Activated naive CD8-positive, alpha-beta T cell treated with anti-CD3 and anti-CD28 coated beads, Interleukin-2, amount 10 ng/mL, durations not matched to agents 7 days and 5 days (primary cell): ENCODE measurements at places on chromosomes 4 and X. TPM values are rescaled to one million over a fixed set of nuclear protein-coding genes. Genes with fewer than 3 reads are reported as not detected.

- no peak for DNase-seq
Measured at GRCh38 chr4:16183604-16184003, 42.7 kb downstream of the TAPT1 start.

Gene CXXC4
- total RNA-seq, result 0.06 TPM

- DNase-seq, result no peak
Measured at GRCh38 chr4:87677731-87678130, 27.7 kb downstream of the DMP1 start.

Gene PLAC8
- total RNA-seq, result 314 TPM

Gene TRIM2
- 0.62 TPM for total RNA-seq

Gene GABRA4
- total RNA-seq, result not detected

DNA sequence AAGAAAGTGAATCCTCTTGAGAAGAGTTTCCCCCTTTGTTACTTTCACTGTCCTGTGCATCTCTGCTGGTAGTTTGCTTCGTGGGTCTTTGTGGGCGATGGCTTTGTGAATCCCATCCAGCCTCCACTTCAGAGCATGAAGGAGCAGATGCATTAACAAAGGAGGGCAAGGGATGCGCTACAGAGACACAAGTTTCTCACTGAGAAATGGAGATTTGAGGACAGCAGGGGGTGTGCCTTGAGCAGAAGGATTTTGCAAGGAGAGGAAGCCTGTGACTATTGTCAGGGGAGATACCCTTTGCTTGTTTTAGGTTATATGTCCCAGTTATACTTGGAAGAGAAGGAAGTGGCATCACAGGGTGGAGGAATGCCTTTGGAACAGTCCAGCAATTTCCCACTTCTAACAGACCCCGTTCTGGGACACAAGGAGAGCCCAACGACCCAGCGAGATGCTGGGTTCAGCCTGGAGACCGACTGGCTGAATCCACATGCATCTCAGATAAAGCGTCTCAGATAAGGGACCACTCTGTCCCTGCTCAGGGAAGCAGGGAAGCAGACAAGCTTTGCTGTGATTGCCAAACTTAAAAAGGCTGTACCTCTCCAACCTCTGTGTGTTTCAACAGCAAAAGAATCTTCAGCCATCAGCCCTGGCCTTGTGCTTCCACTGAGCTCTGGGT, 314.6 kb upstream of the GATB start:
- no peak for DNase-seq

- no peak for DNase-seq
Measured at GRCh38 chr4:102037566-102037965, 247.0 kb downstream of the BANK1 start.

Gene ADH7
- not detected for total RNA-seq

Gene CCDC149
- not detected for total RNA-seq

Gene DCAF12L2
- not detected for total RNA-seq

DNA sequence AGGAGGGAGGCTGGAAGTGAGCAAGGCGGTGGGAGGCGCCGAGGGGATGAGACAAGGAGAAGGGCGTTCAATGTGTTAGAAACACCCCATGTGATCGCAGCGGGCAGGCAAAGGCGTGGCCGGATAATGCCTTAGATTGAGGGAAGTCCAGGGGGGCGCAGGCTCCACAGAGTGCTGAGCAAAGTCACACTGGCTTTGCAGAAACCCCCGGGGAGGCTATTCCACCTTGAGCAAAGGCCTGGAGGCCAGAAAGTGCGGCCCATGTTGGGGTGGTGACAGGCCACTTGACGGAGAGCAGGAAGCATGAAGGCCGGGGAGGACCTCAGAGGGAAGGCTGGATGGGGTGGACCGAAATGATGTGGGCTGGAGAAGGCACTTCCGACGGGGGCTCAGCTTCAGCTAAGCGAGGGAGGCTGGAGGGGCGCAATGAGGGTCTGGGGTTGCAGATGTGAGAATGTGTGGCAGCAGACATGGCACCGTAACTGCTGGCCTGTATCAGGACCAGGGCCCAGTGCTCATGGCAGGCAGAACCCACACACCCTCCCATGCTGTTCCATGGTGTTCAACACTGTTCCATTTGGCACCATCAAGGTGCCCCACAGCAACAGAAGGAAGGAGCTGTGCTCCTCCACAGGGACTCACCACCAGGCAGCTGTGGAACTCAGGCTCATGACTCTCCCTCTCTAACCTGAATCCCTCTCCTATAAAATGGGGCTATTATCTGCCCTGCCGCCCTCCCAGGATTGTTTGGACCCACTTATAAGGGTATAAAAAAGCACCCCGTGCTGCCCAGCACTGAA, 50.3 kb downstream of the HMX1 start:
- DNase-seq, result no peak

Gene RNF212
- total RNA-seq, result 7.3 TPM

- DNase-seq, result no peak
Measured at GRCh38 chrX:53155512-53156206, 61.7 kb downstream of the KANTR start.

DNA sequence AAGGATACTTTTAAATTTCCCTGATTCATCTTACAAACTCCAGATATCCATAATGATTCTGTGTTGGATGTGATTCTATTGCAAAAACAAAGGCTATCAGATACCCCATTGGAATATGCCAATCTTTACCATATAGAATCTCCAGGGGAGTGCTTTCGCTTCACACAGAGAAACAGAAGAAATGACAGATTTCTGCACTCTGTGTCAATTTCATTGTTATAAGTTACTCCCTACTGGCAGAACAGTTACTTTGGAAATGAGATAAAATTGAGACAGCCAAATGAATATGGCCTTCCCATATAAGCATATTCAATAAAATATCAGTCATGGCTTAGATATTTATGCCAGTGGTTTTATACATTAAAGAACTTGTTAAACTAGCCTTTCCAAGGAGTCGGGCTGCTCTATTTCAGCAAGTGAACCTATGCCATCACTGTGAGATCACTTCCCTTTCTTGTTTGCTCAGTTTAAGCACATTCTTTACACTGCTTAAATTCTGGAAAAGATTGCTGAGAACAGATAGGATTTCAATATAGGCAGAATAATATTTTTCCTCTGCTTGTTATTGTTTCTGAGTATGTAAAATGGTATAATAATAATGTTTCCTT, 127.5 kb upstream of the ANXA10 start:
- no peak for DNase-seq

Gene PRR32
- not detected for total RNA-seq

Gene SPANXA1
- not detected for total RNA-seq

Gene STPG2
- total RNA-seq, result not detected

GRCh38 chr4:158315706-158316105, 105.4 kb downstream of the TMEM144 start:
- DNase-seq, result no peak

Gene SLC10A4
- total RNA-seq, result 0.17 TPM

Gene KLB
- total RNA-seq, result not detected
